KG1 (cell line): ENCODE measurements at places on chromosomes 1 and 21.

DNA sequence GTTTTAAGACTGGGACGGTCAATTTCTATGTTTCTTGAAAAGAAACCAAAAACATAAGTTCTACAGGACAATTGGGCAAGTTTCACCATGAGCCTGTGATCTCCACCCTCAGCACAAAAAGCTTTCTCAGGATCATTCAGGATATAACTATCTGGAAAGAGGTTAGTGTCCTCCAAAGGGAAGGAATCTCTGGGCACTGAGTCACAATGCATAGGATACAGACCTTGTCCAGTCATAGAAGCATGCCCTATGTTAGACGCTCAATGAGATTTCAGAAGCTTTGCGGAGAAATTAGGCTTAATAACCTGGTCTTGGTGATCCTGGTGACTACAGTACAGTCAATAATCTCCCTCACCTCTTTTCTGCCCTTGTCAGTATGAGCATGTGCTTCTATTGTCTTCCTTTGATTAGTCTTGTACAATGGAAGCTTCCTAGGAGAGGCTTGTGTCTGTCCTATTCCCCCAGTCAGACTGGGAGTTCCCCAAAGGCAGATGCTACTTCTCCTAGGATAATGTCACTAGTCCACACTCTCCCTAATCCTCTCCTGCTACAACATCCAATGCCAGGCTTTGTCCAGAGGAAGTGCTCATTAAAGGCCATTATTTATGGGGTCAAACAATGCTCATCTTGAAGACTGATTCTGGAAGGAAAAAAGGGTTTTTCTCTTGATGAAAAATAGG lies 97.4 kb downstream of the KCNH1 start:
- no peak for DNase-seq

DNA sequence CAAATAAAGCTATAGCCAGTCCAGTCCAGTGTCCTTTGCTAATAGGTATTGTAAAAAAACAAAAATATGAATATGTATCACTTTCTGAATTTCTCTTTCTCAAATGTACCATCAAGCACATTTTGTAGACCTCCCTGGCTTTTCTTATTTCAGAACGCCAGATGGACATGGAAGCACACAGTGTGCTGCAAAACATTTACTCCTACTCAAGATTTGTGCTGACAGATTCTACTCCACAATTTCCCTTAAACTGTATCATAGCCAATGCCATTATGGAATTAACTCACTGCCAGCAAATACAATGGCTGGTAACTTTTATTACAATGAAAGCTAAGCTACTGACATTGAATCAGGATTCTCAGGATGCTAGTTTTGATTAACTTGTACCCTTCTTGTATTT lies 30.8 kb upstream of the PLPPR4 start:
- DNase-seq = no peak

DNA sequence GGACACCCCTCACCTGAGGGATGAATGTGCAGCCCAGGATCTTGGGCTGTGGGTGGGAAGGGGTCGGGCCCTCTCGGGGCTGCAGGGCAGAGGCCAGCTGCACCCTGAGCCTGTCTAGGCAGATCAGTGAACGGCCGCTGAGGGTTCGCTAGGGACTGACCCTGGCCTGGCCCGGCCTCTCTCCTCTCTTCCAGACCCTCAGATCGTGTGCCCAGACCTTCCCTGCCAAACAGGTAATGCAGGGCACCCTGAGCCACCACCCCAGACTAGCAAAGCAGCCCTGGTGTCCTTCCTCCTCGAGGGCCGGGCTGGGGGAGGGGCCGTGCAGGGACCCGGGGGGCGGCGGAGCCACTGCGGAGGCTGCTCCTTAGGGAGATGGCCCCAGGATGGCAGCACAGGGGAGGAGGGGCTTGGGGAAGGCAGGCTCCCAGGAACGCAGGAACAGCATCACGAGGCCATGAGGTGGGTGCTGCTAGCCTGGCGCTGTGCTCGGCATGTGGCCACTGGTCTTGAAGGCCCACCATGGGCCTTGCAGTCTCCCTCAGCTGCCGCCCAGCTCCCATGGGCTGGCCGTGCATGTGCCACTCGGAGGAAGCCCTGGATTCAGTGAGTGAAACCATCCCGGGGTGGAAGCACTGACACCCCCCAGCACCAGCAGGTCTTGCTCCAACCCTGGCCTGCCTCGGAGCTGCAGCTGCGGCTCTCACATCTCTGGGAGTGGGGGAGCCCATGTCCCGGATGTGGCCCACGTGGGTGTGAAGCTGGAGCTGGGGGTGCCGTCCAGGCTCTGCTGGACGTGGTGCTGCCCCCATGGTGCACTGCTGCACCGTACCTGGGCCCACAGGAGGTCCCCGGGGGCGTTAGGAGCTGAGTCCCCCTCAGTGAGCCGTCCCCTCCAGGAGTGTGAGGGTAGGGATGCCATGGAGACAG lies 28.7 kb downstream of the COL6A2 start:
- no peak for DNase-seq

- DNase-seq = no peak
These were observed 113.8 kb upstream of the MAGI3 start for GRCh38 chr1:113276507-113276906.

- no peak for DNase-seq
These were observed 143.0 kb downstream of the ELAVL4 start for GRCh38 chr1:50251702-50252101.

DNA sequence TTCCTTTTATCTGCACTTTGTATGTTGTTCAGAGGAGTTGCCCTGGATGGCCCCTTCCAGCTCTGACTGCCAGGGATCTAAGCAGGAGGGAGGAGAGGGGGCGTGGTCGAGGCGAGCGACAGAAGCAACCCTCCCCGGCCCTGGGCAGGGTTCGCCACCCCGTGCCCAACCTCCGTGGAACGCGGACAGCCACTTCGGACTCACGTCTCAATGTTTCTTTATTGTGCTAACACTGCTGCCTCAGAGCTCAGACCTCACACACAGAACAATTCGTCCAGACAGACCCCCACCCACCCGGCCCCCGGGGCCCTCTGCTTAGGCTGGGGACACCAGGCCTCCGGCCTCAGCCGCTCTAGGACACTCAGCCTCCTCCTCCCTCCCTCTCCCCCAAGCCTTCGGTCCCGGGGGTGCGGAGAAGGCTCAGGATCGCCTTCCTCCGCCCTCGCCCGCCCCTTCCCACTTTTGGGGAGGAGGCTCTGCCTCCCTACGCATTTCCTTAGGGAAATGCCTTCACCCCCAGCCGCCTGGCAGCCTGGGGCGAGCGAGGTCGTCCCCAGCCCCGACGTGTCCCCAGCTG lies 8.3 kb downstream of the VSIG8 start:
- DNase-seq = no peak

GRCh38 chr1:184759651-184760050 lies 5.0 kb upstream of the EDEM3 start:
- no peak for DNase-seq
